ENCODE measurements at places on chromosomes 6 and 20.

GRCh38 chr6:165186441-165187205 lies 122.8 kb downstream of the C6orf118 start:
- DNase-seq: no peak

DNA sequence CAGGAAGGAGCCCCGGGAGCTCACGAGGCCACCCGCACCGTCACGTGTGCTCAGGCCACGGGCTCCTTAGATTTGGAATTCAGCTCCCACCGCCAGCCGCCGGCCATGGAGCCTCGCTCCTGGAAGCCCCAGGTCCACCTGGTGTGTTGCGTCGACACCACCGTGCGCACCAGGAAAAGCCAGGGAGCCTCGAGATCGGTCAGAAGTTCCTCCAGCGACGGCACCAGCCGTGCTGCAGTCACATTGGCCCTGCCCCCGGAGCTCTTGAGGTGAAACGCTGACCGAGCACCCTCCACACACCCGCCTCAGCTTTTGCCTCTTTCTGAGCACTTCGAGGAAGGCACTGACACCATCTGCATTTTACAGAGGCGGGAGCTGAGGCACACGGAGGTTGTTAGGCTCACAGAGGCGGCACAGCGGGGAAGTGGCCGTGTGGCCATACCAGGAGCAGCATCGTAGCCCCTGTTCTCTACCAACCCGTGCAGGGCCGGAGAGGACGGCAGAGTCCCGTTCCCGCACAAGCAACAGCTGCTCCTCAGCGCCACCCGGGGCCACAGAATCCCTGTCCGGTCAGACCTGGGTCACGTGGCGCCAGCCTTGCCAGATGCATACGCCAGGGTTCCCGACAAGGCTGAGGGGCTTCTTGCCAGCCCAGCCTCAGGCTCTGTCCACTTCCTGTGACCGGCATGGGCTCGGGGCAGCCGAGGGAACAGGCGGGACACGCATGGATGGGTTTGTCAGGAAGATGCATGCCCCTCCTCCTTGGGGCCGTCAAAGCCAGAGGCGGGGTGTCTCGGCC lies 7.6 kb downstream of the NKAIN4 start:
- no peak for DNase-seq

GRCh38 chr6:33837971-33838665 lies 34.3 kb upstream of the MLN start:
- no peak for DNase-seq

DNA sequence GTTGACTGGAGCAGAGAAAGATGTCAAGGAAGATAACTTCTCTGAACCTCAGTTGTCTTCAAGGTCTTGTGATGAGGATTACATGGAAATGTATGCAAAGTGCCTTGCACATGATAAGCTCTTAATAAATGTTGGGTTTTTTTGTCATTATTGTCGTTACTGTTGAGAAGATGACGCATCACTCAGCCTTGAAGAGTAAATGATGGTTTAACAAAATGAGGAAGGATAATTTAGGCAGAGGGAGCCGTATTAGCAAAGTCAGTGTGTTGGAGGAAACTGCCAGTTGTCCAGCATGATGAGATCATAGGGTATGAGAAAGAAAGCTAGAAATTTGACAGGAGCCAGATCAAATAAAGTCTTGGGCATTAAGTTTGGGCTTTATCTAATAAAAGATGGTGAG lies 8.8 kb upstream of the SUPT3H start:
- no peak for DNase-seq

GRCh38 chr6:139654888-139655782 lies 280.7 kb upstream of the CITED2 start:
- DNase-seq: no peak

- no peak for DNase-seq
Observed at GRCh38 chr6:57048577-57048976, 2.1 kb downstream of the KIAA1586 start.

DNA sequence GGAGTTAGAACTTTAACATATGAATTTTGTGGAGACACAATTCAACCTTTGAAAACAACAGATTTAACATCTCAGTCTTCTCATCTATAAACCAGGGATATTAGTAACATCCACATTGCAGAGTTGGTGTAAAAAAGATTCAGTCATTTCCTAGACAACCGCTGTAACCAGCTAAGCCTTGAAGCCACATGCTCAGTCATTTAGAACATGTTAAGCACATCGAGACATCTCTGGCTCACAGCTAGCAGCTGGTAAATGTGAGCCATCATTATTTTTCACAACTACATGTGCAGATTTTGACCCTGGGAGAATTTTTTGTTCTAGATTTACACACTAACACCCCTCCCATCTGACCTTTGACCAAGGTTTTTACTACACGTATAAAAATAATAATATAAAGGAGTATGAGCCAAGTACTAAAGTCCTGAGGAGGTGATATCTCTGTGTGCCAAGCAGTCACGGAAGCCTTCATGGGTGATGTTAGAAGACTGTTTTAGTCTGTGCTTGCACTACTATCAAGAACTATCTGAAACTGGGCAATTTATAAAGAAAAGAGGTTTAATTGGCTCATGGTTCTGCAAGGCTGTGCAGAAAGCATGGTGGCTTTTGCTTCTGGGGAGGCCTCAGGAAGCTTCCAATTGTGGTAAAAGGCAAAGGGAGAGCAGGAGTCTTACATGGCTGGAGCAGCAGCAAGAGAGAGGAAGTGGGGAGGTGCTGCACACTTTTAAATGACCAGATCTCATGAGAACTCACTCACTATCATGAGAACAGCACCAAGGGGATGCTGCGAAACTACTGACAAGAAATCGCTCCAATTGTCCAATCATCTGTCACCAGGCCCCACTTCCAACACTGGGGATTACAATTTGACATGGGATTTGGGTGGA lies 48.7 kb upstream of the IL20RA start:
- DNase-seq: no peak

DNA sequence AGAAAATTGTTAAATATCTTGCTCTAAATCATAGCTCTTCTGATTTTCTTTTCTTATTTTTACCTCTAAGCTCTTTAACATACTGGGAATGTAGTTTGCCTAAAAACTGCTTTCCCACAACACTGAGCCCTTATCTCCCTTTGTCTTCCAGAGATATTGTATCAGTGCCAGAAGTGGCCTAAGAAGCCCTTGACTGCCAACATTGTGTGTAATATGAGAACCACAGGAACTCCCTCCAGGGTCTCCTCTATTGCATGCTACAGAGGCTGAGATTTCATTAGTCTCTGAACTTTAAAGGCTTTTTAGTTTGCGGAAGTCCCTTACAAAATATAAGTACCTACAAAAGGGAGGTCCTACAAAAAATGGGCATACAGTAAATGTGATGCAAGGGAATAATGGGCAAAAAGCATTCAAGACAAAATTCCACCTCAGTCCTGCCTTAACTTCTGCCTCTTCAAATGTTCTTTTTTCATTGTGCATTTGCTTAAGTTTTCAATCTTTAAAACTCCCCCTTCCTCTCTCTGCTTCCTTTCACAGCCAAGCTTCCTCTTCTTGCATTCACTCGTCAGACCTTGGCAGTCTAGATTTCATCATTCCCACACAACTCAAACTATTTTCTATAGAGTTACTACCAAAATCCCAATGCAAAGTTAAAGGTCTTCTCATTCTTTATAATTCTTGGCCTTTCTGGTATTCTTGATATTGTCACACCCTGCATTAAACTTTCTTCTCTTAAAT lies 76.5 kb downstream of the ADGRG6 start:
- DNase-seq: peak; percentile 11

DNA sequence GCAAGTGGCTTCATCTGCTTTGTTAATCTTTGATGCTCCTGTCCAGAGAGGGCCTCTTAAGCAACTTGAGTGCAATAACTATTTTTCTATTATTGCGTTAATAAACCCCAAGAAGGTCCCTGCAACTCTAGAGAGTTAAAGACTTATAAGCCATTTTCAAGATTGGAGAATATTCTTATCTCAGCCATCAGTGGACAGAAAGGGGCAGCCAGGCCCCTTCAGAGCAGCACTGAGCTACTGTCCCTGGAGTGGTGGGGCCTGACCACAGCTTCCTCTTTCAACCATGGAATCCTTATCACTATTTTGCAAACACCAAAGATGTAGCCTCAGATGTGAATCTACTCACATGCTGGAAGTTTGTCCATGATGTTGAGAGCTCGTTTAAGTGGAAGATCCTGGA lies 2.8 kb upstream of the MAS1L start:
- DNase-seq: no peak

GRCh38 chr6:131290955-131291354 lies 155.7 kb downstream of the AKAP7 start:
- DNase-seq: no peak

- DNase-seq: no peak
Observed at GRCh38 chr6:13205106-13205505, 123.2 kb downstream of the TBC1D7 start.

DNA sequence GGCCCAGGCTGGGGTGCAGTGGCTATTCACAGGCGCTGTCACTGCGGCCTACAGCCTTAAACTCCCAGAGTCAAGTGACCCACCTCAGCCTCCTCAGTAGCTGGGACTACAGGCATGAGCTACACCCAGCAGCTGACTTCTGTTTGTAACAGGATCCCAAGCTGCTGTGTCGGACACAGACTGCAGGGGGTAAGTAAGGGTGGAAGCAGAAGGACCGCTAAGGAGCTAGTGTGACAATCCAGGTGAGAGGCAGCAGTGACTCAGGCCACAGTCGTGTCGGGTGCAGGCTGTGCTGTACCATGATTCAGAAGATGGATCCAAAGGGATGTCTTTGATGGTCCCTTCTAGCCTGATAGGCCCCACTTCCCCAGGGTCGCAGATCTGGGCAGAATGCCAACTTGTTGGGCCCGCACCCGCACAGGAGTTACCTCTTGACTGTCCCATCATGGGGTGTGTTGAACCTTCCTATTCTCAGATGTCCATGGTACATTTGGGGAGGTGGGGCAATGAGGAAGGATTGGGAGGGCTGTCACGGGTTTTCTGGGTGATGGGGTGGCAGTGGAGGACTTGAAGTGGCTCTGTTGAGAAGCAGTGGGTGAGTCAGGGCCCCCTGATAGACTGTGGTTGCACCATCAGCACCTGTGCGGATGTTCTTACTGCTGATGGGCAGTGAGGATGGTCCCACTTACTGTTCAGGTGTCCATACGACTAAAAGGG lies 25.3 kb downstream of the AAR2 start:
- no peak for DNase-seq

- DNase-seq: no peak
Observed at GRCh38 chr6:163814494-163815364, 400.2 kb downstream of the QKI start.

- DNase-seq: no peak
Observed at GRCh38 chr20:48380661-48381060, 447.1 kb downstream of the PREX1 start.

DNA sequence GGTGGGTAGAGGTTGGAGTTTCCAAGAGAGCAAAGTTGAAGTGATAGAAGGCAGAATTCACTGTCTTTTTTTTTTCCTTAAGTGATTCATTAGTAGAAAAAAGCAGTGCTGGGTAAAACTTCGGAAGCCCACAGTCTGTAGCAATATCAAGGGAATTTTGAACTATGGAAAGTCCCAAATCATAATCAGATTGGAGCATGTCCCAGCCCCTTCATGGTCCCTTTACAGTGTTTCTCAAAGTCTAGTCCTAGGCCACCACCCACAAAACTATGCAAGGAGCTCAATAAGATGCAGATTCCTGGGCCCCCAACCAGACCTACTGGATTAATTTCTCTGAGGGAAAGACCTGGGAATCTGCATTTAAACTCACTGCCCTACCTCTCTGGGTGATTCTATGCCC lies 22.6 kb downstream of the NEDD9 start:
- DNase-seq: no peak

DNA sequence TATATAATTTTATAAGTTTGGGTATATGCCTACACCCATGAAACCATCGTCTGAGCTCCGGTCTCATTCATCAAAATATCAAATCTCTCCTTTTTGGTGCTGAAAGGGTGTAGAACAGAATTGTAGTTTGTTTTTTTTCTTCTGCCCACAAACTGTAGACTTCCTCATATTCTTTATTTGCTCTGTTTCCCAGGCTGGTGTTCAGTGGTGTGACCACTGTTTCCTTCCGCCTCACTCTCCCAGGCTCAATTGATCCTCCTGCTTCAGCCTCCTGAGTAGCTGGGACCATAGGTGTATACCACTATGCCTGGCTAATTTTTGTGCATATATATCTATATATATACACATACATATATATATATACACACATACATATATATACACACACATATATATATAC lies 139.6 kb upstream of the HCRTR2 start:
- peak; percentile 2 for DNase-seq

DNA sequence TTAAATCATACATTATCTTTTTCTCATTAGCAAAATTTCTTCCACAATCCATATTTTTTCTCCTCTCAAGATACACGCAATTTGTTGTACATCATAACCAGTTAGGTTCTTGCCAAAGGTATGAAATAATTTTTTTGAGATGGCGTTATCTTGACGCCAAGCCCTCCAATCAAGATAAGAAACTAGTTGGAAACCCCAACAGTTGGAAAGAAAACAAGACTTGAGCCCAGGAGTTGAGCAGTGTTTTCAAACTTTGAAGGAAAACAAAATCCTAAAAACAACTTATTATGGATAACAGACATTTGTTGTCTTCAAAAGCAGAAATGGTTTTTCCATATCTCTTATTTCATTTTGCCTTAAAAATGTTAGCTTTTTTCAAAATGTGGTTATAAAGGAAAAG lies 184.8 kb downstream of the SLC24A3 start:
- DNase-seq: no peak

- no peak for DNase-seq
Observed at GRCh38 chr20:1929460-1929859, 34.3 kb downstream of the SIRPA start.

DNA sequence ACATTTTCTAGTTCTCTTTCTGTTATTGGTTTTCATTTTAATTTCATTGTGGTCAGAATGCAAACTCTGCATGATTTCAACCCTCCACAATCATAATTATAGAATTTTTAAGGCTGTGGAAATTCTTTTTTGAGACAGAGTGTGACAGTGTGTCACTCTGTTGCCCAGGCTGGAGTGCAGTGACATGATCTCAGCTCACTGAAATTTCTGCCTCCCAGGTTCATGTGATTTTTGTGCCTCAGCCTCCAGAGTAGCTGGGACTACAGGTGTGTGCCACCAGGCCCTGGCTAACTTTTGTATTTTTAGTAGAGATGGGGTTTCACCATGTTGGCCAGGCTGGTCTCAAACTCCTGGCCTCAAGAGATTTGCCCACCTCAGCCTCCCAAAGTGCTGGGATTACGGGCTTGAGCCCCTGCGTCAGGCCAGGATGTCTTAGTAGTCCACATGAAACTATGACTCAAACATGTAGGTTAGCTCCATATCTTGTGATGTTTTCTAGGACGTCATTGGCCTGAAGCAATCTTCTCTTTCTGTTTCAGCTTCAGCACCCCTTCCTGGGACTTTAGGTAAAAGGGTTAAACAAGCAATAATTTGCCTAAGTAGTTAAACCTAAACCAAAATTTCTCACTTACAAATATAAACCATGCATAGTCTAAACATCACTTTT lies 47.4 kb upstream of the SAMD3 start:
- no peak for DNase-seq
